Activated CD4-positive, alpha-beta T cell treated with anti-CD3 and anti-CD28 coated beads for 1 hour (primary cell): ENCODE measurements at places on chromosomes 16 and 17.
A peak's percentile ranks its signal among the peaks of the same experiment; 100 is the strongest.

GRCh38 chr17:61584266-61584665 is 6.8 kb downstream of the NACA2 start:
- no peak for DNase-seq

- no peak for DNase-seq
Measured at GRCh38 chr16:84557504-84557903, 53.0 kb upstream of the MEAK7 start.

DNA sequence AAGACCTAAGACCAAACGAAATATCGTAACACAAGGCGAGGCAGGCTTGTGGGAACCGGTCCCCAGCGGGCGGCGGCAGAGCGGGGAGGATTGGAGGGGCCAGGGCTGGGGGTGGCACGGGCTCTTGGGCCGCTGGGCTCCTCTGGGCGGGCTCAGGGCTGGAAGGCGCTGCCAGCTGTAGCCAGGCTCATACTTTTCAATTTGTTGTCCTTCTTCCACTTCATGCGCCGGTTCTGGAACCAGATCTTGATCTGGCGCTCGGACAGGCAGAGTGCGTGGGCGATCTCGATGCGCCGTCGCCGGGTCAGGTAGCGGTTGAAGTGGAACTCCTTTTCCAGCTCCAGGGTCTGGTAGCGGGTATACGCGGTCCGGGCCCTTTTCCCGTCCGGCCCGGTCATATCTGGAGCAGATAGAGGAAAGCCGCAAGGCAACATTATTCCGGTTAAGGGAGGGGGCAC is 1.5 kb downstream of the HOXB5 start:
- no peak for DNase-seq

DNA sequence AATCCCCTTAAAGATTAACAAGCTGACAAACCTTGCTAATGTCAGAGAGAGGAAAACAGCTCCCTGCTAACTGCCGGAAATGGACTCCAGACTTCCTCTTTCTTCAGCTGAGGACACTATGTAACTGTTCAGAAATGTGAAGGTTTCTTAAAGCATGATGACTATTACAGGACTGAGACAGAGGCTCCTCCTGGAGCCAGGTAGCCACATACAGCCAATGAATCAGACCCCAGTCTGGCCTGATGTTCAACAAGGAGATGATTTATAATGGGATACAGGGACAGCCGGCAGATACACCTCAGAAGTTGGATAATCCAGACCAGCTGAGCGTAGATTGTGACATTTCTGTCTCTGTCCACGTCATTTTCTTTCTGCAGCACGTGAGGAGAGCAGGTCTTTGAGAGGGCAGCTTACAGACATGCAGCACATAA is 216.2 kb downstream of the HS3ST3A1 start:
- DNase-seq, result no peak

DNA sequence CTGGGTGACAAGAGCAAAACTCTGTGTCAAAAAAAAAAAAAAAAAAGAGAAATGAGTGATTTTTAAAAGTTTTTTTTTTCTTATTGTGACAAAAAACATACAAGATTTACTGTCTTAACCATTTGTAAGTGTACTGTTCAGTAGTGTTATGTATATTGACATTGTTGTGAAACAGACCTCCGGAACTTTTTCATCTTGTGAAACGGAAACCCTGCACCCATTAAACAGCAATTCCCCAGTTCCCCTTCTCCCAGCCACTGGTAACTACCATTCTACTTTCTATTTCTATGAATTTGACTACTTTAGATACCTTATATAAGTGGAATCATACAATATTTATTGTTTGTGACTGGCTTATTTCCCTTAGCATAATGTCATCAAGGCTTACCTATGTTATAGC is 18.7 kb downstream of the DUS2 start:
- DNase-seq, result no peak

DNA sequence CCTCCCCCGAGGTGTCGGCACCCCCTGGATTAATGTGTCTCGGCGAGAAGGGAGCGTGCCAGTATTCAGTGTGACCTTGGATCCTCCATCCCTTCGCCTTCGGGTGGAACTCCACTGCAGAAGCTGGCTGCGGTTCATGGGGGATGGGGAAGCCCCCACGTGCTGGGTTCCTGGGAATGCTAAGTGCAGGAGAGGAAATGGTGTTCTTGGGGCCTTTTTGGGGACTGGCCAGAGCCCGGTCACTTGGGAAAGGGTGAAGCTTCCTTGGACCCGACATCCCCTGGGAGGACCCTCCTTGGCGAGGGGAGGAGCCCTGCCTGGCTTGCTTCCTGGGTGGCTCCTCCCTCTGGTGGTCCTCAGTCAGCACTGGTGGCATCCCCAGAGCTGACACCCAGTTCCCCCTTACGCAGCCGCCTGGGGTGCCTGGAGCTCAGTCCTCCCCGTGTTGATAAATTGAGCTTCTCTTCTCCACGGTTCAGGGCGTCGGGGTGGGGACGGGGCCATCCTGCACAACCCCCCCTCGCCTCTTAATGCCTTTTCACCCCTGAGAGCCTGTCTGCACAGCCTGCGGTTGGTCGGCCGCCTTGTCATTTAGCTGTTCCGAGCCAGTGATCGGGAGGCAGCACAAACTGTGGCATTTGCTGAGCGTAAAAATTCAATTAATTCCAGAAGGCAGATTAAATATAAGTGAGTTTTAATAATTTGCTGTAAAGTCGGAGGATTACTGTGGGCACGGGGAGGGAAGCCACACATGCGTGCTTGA is 30.7 kb upstream of the GSE1 start:
- DNase-seq, result no peak

DNA sequence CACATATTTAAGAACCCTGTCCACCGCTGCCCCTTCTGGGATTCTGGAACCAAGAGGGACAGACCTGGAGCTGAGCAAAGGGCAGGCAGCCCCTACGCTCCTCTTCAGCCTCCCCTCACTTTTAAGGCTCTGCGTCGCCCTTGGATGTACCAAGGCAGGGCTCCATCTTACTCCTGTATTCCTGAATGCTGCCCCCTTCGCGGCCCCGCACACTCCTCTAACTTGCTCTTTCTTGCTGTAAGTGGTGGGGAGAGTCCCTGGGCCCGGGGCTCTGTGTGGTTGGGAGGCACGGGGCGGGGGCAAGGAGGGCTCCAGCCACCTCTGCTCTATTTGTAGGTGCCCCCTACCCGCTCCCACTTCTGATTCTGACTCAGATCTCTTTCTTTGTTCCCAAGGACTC is 1.2 kb downstream of the TNS4 start:
- no peak for DNase-seq

DNA sequence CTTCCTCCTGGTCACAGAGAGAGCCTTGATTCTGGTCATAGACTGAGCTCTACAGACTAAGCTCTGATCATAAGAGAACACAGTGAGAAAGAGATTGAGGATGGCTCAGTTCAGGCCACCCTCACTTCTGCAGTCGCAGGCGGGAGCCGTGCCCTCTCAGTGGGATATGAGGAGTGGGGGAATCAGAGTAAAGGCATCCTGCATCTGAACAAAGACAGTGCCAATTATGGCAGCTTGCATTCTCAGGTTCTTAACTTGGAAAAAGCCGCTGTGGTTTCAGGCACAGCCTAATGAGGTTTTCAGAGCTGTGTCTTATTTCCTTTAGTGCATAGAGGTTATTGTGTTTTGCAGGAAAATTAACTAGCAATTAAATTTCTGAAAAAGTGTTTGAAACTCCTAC is 134.4 kb upstream of the NLRP1 start:
- no peak for DNase-seq

DNA sequence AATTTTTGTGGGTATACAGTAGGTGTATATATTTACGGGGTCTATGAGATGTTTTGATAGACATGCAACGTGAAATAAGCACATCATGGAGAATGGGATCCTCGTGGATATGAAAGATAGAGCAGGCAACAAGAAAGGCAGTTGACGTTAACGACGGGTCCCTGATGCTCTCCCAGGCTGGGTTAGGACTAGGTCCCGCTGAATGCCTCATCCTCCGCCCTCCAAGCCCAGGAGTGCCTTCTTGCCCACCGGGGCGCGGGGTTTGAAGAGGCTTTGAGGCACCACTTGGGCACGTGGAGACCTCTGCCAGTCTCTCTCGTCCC is 9.5 kb upstream of the ZFP90 start:
- no peak for DNase-seq

GRCh38 chr16:20910781-20911321 is 10.3 kb downstream of the LYRM1 start:
- no peak for DNase-seq

DNA sequence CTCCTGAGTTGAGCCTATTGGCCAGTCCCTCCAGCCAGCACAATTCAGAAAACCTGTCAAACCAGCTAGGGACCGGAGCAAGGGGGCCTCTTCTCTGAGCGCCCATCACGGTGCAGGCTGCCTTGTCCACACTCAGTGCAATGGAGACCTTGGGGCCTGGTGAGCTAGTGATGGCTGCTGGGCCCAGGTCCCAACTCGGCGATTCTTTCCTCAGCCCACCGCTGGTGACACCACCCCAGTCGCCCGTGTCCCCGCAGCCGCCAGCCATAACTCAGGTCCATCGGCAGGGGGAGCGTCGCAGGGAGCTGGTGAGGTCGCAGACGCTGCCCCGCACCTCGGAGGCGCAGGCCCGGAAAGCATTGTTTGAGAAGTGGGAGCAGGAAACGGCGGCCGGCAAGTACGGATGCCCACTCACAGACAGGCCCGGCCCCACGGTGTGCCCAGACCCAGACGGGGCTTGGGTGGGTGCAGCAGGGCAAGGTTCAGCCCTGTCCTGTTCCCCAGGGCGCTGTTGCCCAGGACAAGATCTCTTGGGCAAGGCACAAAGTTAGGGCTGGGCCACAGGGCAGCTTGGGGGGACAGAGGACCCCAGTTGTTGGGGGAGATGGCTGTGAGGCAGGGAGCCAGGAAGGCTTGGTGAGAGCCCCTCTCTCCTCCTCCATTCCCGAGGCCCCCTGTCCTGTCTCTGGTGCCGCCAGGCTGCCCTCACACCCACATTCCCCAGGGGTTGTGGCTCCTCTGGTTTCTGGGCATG is 10.8 kb downstream of the SMTNL2 start:
- DNase-seq, result peak; percentile 20

DNA sequence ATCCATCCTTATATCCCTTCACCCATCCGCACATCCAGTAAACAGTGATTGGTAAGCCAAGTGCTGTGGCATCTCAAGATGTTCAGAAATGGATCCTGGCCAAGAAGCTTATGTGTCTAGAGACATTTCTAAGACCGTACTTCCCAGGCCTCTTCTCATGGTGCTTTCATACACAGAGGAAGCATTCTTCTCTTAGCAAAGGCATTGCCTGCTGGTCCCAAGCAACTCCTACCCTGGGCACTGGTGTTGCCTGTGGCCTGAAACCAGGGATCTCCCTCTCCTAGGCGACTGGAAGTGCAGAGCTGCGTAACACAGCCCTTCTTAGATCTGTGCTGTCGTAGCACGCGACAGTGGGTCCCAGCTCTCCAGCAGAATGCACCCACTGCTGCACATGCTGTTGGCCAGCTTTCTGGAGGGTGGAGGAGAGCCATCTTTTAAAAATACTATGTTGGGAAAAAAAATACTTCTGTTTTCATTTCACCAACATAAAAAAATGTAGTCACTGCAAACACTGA is 182.9 kb downstream of the CCDC182 start:
- DNase-seq, result no peak

- no peak for DNase-seq
Measured at GRCh38 chr16:252366-253337, 18.0 kb downstream of the FAM234A start.

DNA sequence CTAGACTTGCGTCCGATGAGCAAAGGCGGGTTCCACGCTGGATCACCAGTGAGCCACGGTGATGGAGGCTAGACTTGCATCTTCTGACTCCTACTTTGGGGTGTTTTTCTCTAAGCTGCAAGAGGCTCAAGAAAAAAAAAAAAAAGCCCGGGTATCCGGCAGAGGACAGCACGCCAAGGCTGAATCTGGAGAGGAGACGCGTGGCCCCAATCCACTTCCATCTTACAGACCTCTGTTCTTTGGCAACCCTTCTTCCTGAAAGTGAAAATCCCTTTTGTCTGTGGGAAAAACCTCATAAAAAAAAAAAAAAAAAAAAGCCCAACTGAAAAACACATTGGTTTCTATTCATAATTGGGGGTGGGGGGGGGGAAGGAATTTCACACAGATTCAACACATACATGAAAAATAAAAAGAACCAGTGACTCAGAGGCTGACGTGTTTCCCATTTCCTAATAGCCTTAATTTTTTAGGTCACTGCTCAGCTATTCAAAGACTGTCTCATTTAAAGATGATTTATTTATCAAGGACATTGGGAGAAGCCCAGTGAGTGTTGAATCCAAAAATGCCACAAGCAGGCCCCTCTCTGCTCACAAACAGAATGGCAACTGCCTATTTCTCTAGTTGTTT is 258.3 kb downstream of the FOXL1 start:
- DNase-seq, result no peak

- DNase-seq, result no peak
Measured at GRCh38 chr16:85854935-85855334, 44.0 kb upstream of the IRF8 start.

DNA sequence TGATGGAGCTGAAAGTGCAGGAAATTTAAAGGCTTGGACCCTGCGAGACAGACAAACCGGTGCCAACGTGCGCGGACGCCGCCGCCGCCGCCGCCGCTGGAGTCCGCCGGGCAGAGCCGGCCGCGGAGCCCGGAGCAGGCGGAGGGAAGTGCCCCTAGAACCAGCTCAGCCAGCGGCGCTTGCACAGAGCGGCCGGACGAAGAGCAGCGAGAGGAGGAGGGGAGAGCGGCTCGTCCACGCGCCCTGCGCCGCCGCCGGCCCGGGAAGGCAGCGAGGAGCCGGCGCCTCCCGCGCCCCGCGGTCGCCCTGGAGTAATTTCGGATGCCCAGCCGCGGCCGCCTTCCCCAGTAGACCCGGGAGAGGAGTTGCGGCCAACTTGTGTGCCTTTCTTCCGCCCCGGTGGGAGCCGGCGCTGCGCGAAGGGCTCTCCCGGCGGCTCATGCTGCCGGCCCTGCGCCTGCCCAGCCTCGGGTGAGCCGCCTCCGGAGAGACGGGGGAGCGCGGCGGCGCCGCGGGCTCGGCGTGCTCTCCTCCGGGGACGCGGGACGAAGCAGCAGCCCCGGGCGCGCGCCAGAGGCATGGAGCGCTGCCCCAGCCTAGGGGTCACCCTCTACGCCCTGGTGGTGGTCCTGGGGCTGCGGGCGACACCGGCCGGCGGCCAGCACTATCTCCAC is at the start of gene NOG:
NOG (plus strand) TSS at position 54 of the 674 bp plus-strand sequence; CDS start at position 579, 525 bp downstream.
- peak; percentile 38 for DNase-seq

- no peak for DNase-seq
Measured at GRCh38 chr17:58615768-58616659, 75.8 kb downstream of the TEX14 start.

GRCh38 chr17:48102043-48102750 is 919 bp upstream of the CBX1 start:
- DNase-seq, result no peak

DNA sequence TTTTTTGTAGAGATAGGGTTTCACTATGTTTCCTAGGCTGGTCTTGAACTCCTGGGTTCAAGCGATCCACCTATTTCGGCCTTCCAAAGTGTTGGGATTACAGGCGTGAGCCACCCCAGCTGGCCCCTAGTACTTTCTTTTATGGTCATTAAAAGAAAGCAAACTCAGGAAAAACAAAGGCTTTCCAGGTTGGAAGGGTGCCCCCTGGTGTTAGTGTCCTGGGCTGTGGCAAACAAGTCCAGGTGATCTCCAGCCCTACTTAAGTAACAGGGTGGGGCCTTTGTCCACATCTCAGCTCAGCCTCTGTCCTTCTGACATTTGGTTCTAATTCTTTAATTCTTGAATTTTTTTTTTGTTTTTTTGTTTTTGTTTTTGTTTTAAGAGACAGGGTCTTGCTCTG is 6.9 kb downstream of the IGFBP4 start:
- DNase-seq, result no peak
